ENCODE measurements at places on chromosomes 3 and 15. TPM values are rescaled to one million over a fixed set of nuclear protein-coding genes. Genes with fewer than 3 reads are reported as not detected.

CACNA1D gene
- total RNA-seq = not detected

OXSR1 gene
- 78.9 TPM for total RNA-seq

ZIC4 gene
- total RNA-seq = 3.4 TPM

SERINC4 gene
- total RNA-seq = not detected

HLTF gene
- 51.2 TPM for total RNA-seq

C3orf85 gene
- total RNA-seq = not detected

VIPR1 gene
- total RNA-seq = not detected

EXD1 gene
- not detected for total RNA-seq

ATP13A5 gene
- not detected for total RNA-seq

ERICH6 gene
- total RNA-seq = 0.38 TPM

DNA sequence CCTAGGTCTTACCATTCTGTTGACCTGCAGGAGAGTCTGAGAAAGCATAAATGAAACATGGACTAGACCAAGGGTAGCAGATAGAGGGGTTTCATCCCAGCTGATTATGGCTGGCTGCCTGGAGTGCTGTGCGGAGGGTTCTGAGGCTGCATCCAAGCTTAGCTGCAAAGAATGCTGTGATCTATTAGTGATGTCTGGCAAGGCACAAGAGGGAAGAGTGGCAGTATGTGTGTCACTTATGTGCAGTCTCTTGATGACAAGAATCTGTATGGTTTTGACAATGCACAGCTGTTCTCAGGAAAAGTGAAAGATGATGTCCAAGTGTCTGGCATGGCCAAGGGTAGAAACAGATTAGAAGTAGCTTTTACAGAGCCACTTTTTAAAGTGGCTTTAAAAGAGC, 54.3 kb downstream of the SLC6A11 start:
- DNase-seq = no peak

GRCh38 chr3:96236522-96236921, 577.9 kb upstream of the EPHA6 start:
- DNase-seq = no peak

GRCh38 chr3:27628026-27628750, 93.9 kb downstream of the EOMES start:
- DNase-seq = no peak

DNA sequence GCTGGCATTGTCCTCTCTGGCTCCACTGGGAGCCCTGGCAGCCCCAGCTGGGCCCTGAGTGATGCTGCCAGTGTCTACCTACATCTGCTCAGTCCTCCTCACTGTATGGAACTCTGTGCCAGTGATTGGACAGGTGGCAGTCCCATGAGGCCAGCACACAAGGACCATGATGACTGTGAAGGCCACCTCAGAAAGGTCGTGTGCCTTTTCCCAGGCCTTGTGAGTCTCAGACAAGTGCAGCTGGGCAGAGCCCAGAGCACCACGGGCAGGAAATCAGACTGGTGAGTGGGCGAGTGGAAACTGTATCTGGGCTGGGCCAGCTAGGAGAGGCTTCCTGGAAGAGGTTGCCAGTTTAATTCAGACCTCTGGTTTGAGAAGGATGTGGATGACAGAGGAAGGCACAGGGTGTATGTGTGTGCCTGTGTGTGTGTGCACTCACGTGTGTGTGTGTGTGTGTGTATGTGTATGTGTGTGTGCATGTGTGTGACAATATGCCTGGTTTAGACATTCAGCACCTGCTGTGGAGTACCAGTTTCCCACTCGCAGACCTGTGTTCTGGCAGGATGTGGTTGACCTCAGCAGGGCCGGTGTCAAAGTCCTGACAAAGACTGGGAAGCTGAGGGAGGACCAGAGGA, 7.0 kb downstream of the MAPKAPK3 start:
- peak; percentile 70 for DNase-seq

DNA sequence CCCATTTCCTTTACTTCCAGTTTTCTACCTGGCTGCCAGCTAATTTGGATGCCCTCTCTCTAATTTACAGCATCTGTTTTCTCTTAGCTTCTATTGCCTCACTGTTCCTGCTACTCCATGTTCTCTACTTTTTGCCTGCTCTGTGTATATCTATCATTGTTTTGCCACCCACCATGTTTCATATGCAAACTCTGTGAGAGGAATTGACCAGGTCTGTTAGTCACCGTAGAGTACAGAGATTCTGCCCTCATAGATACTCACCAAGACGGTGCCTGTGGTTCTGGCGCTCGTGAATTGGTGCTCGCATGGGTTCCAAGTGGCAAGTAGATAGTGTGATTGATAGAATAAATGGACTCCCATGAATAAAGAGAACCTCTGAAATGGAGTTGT, 288.8 kb downstream of the CNTN6 start:
- no peak for DNase-seq

GRCh38 chr15:40787344-40787841, 17.6 kb downstream of the C15orf62 start:
- peak; percentile 90 for DNase-seq

- peak; percentile 49 for DNase-seq
These were observed 326.6 kb upstream of the C2CD4B start for GRCh38 chr15:62491642-62492041.

GRCh38 chr3:9690451-9691450, 12.9 kb upstream of the CPNE9 start:
- DNase-seq = peak; percentile 39

- DNase-seq = peak; percentile 18
These were observed 47.5 kb upstream of the SLC9A9 start for GRCh38 chr3:143895805-143896204.

GRCh38 chr3:143613226-143613625, 235.0 kb downstream of the SLC9A9 start:
- DNase-seq = no peak

- DNase-seq = peak; percentile 30
These were observed 152.4 kb downstream of the AGBL1 start for GRCh38 chr15:86231864-86232721.

- DNase-seq = no peak
These were observed 145.9 kb upstream of the POU1F1 start for GRCh38 chr3:87422333-87422732.

GRCh38 chr15:67253549-67254237, 768 bp downstream of the AAGAB start:
- DNase-seq = peak; percentile 11

GRCh38 chr15:54915380-54915779, 281.4 kb downstream of the RSL24D1 start:
- DNase-seq = no peak

DNA sequence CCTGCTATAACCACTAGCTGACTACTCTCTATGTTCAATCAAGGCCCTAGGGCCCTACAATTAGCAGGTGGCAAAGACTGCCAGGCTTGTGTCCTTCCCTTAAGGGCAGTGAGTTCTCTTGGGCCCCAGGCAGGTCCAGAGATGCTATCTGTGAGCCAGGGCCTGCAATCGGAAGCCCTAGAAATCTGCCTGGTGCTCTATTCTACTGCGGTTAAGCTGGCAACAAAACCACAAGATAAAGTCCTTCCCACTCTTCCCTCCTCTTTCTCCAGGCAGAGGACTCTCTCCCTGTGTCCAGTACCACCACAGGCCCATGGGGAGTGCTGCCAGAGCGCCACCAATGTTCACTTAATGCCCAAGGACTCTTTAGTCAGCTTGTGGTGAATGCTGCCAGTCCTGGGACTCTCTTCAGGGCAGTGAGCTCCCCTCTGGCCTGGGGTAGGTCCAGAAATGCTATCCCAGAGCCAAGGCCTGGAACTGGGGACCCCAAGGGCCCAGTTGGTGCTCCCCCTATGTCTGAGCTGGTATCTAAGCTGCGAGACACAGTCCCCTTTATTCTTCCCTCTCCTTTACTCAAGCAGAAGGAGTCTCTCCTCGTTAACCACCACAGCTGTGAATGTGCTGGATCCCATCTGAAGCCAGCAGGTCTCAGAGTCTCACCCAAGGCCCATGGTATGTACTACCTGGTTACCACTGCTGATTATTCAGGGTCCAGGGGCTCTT, 34.7 kb downstream of the XXYLT1 start:
- DNase-seq = no peak

All from LHCN-M2 (cell line).